Fibroblast of villous mesenchyme (primary cell): ENCODE measurements at places on chromosomes 1 and 21. TPM values are rescaled to one million over a fixed set of nuclear protein-coding genes. Genes with fewer than 3 reads are reported as not detected.

Gene UTS2
- total RNA-seq = not detected in 2 replicates

DNA sequence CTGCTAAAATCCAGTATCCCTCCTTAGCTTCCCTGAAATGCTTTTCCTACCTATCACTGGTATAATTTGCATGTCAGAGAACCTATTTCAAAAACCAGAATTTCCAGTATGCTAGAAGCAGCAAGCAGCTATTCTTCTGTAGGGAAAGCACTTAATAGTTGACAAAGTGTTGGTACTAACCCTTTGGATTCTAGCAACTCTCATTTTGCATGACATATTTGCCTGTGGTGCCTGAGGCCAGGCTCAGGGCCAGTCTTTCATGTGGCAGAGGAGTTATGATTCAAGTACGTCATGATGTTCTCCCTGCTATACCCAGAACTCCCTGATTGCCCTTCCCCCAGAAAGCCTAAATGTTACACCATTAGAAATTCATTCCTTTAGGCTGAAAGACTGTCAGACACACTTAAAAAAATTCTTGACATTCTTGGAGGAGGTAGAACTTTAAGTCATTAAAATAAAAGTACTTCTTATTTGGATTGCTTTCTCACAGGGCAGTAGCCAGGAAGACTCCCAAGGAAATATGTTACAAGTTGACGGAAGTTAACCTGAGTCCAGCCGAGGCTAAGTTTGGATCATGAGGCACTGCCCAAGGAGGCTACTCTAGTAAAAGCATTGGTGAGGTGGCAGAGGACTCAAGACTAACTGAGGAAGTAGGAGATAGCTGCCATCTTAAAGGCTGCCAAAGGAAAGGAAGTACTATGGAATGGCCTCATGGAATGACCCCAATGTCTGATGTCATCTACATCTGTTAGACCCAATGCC, 298.4 kb upstream of the SPAG17 start:
- no peak for DNase-seq

DNA sequence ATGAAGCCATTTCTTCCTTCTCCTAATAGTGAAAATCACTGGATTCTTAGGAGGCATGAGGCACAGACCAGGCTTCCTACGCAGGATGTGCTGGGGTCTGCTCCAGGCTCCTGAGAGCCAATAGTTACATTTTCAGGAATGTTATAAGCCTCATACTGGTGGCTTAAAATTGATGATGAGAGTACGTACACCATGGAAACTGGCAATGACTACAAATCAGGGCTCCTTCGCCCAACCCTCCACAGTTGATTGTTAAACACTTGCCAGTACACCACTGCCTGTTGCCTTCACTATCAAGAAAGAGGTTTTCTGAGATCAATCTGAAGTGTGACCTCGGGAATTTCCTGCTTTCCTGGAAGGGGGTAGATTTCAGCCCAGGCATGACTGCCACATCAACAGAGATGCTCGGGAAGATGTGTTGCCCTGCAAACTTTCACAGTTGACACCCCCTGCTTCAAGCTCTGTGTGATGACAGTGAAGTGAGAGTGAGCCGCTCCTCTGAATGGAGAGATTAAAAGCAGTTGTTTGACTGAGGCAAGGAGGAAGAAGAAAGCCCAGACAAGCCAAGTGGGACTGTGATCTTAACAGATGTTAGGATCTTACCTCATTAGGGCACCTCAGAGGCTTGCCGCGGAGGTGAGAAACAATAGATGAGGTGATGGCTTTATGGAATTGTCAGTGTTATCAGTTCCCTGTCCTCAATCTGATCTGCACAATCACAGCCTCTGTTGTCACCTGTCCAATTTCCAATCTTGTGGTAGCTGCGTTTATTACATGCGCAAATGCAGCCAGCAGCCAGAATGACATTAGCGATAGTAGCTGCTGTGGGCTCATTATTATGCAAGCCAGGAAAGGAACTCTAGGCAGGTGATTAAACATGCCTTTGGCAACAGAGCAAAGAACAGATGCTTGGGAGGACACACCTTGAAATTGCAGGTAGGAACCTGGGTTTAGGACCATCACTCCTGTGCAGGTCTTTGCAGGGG, 277.3 kb downstream of the KAZN start:
- no peak for DNase-seq

Gene RHOU
- total RNA-seq = 2.2 and 2.9 TPM in 2 replicates

DNA sequence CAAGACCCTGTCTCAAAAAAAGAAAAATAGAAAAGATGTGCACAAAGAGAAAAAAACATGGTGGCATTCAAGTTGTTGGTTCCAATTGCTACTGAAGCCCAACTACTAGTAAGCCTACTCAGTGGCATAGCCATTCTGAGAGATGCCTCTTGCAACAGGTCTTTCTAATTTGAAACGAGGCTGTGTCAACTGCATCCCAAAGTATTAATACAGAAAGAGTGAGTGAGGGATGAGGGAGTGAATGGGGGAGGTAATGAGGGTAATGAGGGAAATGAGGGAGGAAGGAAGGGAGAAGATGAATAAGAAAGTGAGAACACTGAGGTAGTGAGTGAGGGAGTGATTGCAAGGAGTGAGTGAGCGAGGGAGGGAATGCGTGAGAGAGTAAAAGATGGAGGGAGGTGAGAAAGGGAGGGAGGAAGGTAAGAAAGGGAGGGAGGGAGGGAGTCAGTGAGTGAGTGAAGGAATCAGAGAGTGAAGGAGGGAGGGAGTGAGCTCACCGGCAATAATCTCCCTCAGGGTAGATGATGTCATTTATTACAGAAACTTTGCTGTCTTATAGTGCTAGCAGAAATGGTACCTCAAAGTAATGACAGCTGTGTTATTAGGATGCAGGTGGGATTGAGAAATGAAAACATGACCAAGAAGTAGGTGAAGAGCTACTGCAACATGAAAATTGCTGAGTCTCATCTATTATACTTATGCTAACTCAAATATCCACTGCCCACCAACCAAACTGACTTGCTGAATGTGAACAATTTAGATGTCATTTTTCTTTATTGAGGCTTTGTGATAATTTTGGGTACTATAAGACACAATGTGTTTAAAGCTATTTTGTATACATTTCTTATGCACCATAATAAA, 75.6 kb upstream of the ADAM30 start:
- DNase-seq = no peak
